NAMALWA (cell line): ENCODE measurements at places on chromosomes 1 and 21.

- no peak for DNase-seq
Measured at GRCh38 chr1:46466477-46467182, 23.0 kb upstream of the DMBX1 start.

DNA sequence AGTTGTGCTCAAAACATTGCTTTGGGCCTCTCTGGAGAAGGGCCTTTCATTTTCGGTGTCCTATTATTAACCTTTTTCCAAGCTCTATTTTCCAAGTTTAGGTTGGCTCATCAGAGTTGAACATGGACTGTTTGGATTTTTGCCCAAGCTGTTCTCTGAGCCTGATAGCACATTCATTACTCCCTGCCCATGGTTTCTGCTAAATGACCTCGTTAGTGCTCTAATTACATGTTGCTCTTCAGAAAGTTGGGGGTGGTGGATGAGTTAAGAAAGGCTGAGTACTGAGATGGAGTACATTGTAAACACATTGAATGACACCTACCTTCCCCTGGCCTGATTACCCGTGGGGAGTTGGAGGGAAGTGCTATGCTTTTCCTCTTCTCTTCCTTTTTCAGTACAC lies 38.9 kb downstream of the LMO4 start:
- no peak for DNase-seq

- DNase-seq, result peak; percentile 78
Measured at GRCh38 chr1:31944205-31945089, 6.3 kb upstream of the PTP4A2 start.

GRCh38 chr1:6790146-6790545 lies 4.9 kb downstream of the CAMTA1 start:
- DNase-seq, result no peak

GRCh38 chr1:39652554-39652953 lies 13.1 kb upstream of the HEYL start:
- DNase-seq, result no peak

DNA sequence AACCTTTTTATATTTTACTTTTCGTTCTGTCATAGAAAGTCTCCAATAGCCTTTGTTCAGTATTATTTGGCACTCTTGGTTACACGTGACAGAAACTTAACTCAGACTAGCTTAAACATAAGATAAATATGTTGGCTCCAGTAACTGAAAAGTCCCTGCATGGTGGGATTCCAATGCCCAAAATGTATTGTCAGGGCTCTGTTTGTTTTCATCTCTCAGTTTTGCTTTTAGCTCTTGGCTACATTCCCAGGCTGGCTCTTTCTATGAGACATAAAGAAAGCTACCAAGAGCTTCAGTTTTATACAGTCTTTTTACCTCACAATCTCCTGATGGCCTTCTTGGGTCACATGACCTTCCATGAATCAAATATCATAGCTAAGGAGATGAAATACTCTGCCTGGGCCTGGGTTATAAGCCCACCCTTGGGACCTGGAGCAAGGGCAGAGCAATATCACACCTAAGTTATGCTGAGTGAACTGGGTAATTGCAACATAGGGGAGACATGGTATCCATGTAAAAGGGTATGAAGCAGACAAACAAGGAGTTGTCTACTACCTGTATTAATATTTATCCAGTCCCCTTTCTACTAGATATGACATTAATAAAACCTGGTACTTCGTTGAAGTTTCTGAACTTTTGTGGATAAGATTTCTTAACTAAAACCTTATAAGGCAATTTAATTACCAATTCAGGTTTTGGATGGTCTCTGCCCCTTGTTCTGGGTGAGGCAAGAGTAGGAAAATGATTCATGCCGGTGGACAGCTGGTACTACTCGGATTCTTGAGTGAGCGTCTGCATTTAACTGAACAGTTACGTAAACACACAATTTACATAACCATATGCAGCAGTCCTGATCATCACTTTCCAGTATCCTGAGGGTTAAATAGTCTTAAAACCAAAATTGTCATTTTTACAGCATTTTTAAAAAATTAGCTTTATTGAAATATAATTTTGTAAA lies 442.3 kb downstream of the GPATCH2 start:
- DNase-seq, result no peak

- no peak for DNase-seq
Measured at GRCh38 chr1:161200992-161201835, 953 bp upstream of the NDUFS2 start.

DNA sequence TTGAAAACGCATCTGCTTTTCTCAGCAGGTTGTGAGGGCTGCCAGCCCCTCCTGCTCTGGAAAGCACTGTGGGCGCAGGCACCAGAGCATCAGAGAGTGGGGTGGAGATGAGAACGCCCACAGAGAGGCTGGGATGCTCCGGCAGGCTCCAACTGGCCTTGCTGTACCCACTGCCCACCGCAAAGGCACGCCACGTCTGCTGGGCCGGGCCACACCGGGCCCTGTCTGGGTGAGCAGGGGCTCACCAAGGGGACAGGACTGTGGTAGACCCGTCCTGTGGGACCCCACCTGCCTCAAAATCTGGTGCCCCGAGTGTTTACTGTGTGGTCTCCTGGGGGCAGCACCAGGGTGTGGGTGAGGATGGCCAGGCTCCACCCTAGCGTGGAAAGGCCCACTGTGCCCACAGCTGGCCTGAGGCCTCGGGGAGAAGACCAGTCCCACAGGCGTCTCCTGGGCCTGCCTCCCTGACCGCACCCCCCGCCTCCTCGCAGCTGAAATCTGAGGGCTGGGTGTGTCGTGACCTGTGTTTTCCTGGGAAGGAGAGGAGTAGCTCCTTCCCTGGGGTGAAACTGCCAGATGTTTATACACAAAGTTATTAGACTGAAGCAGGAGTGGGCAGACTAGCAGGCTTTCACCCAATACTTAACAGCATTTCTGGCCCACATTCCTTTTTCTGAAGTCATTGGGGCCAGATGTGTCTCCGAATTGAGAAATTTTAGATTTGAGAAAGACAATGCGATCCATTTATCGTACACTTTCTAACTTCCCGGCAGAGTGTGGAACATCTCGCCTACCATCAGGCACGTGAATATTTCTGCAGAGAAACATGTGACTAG lies 53.8 kb downstream of the STUM start:
- no peak for DNase-seq

DNA sequence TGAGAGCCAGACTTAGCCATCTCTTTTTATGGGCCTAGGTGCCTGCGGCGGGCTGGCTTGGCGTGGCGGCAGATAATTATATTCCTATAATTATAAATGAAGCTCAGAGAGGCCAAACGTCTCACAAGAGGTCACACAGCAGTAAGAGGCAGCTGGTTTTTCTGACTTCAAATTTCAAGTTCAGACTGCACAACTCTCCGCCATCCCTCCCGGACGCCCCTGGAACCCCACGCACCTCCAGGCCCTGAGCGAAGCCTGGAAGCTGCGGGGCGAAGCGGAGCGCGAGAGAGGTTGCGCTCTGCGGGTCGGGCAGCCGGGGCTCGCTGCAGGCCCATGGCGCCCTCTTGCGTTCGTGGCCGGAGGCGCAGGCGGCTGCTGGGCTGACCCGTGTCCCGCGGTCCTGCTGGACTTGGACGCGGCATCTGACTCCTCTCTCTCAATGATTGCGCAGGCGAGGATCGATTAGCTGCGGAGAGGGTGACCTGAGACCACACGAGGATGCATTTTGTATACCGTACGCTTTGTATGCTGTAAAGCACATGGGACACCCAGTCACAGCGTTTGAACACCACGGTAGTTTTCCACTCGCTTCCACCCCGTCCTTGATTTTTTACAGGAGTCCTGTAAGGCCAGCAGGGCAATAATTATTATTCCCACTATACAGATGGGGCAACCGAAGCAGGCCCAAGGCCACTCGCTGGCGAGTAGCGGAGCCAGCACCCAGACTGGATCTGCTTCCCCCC lies 272.7 kb downstream of the FOXD2 start:
- peak; percentile 38 for DNase-seq

- DNase-seq, result no peak
Measured at GRCh38 chr1:79585801-79586200, 579.3 kb upstream of the ADGRL4 start.

GRCh38 chr1:43171312-43171875 lies 696 bp downstream of the EBNA1BP2 start:
- no peak for DNase-seq

DNA sequence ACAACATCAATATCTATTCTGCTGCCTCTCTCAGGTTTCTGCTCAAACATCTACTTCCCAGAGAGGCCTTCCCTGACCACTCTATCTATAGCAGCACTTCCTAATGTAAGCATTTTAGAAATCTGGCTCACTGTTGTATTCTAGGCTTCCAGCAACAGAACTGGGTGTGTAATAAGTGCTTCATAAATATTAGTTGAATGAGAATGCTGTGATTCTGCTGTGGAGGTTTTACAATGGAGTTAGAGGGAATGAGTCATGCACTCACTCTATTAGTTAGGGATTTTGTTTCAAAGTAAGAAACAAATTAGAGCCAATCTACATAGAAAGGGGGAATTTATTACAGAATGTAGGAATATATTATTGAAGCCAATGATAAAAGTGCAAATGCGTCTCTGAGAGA lies 38.6 kb upstream of the SLC35F3 start:
- no peak for DNase-seq

GRCh38 chr21:41670056-41670805 lies 96.6 kb downstream of the RIPK4 start:
- no peak for DNase-seq

DNA sequence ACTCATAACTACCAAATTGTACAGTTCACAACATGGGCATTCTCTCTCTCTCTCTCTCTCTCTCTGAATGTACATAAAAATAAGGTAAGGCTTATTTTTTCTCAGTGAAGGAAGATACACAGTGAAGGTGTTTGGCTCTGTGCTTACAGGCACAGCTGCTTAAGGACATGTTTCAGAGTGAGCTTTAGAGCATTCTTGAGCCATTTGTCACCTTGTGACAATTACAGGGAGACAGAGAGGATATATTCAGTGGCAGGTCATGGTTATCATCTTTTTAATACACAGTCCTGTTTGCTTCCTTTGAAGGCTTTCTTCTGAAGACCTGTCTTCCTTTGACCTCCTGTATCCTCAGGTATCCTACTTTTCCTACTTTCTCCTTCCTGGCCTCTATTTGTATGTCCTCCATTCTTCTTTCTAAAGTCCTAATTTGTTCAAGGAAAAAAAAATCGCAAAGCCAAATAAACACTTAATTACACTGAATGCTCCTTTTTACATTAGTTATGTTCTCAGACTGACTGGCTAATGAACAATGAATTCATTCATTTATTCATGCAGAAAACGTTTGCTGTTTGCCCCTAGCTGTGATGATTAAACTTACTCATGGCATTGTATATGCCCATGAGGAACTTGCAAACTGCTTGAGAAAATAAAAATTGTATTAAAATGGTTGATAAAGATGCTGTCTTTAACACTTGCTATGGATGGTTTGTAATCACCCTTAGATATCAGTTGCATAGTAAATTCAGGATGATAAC lies 33.4 kb downstream of the HSD17B7 start:
- DNase-seq, result no peak

- DNase-seq, result no peak
Measured at GRCh38 chr1:118136187-118136941, 48.7 kb downstream of the SPAG17 start.

- no peak for DNase-seq
Measured at GRCh38 chr1:36107394-36107793, 17.6 kb downstream of the COL8A2 start.

DNA sequence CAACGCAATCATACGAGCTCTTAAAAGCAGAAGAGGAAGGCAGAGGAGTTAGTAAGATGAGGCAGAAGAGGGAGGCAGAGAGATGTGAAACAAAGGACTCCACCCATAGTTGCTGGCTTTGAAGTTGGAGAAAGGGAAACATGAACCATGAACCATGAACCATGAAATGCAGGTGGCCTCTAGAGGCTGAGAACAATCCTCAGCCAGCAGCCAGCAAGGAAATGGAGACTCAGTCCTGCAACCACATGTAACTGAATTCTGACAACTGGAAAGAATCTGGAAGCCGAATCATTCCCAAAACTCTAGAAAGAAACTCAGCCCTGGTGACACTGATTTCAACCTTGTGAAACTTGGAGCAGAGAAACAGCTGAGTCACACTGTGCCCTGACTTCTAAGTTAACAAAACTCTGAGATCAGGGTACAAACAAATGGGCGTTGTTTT lies 10.1 kb downstream of the DIPK1A start:
- DNase-seq, result peak; percentile 95

DNA sequence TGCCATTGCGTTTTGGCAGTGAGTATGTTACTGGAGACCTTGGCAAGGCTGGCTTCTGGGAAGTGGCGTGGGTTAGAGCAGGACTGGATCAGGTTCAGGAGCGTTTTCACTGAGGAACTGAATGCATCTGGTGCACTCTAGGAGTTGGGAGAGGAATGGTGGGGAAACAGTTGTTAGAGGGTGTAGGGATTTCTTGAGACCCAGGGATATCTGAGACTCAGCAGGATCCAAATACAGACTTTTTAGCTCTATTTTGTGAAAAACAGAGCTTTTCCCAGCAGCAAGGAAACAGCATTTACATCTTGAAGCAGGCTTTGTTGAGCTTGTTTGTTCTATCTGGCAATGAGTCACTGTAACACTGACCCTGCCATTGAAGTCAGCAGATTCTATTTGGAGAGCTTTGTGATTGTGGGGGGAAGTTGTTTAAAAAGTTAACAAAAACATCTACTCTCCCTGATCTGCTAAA lies 56.9 kb upstream of the NRIP1 start:
- DNase-seq, result no peak

DNA sequence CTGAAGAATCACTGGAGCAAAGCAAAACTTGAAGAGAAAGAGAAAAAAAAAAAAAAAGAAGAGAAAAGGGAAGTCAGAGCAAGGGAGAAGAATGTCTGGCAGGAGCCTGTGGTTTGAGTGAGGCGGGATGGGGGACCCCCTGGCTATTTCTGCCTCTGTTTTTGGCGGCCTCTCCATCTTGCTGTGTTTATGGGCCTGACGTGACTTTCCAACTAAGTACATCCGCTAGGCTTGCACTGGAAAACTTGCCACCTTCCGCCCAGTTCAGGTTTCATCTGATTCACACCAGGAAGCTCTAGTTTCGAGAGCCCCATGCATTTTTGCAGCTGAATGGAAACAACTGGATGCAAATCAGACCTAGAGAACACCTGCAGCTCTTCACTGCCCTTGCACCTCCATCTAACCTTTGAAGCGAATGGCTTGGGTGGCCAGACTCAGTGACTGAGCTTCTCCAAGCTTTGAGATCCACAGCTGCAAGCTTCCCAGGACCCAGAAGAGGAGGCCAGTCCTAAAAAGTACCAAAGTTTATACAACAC lies 28.0 kb downstream of the TBX15 start:
- peak; percentile 80 for DNase-seq

GRCh38 chr1:91809317-91809716 lies 76.6 kb downstream of the TGFBR3 start:
- no peak for DNase-seq

GRCh38 chr1:54528613-54529012 lies 19.4 kb upstream of the ACOT11 start:
- DNase-seq, result no peak

- no peak for DNase-seq
Measured at GRCh38 chr1:44724955-44725698, 5.8 kb downstream of the RNU5D-1 start.

DNA sequence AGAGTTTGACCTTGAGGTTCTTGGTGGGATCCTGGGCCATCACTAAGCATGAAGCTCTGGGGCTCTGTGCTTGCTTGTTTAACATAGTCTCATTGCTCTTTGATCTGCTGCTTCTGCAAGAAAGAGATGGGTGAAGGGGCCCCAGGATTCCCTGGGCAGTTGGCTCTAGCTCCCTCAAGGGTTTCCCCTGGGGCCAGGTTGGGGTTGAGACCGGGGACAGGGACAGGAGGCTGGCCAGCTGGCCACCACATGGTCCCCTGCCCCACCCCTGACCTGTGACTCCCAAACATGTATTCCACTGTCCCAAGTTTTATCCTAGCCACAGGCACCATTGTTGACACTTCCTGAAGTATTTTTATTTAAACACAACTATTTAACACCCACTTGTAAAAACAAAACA lies 69.5 kb downstream of the FHAD1 start:
- DNase-seq, result no peak

- DNase-seq, result no peak
Measured at GRCh38 chr1:33319186-33319948, 1.5 kb downstream of the A3GALT2 start.
